ENCODE measurements at places on chromosomes 1 and 21.

GRCh38 chr1:100535264-100535663 is 2.7 kb upstream of the GPR88 start:
- no peak for DNase-seq

GRCh38 chr1:109629372-109630030 is 9.9 kb downstream of the AMPD2 start:
- DNase-seq: peak; percentile 3

DNA sequence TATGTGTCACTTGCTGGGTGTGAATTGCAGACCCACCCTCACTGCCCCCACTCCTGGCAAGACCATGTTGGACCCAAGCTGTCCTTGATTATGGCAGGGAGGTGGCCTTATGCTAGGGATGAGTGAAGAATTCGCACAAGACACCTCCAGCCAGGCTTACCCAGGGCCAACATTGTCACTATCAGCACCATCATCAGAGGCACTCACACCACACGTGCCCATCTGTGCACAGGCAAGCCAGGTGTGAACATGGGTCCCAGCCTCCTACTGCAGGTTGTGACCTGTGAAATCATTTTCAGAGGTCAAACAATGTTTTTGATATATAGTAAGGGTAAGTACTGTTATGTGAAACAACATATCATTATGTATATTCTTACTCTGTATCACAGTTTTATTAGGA is 20.3 kb upstream of the RGS8 start:
- no peak for DNase-seq

DNA sequence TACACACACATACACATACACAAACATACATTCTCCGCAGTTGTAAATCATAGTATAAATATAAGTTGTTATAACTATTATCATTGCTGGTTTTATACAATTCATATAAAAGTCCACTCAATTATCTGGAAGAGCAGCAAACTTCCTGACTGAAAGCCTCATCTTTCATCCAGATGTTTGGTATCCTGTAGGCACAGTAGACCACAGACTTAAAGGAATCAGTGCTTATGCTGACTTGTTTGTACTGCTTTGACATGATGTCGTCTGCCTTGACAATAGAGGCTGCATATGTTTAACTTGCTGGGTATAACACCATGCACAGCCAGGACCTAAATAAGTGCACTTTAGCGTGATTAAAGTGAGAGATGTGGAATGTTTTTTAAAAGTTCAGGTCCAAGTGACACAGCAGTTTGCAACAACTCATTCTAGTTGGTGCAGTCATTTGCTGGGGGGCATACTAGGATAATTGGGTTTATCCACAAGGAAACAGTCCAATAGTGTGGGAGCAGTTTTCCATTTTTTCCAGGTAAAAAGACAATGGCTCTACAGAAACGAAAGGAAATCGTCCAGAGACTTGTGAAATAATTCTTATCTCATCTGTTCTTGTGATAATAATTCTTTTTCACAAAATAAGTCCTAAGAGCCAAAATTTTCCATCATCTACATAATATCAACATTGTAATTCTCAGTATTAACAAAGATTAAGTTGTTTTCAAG is 110.3 kb upstream of the TSPAN2 start:
- DNase-seq: no peak

DNA sequence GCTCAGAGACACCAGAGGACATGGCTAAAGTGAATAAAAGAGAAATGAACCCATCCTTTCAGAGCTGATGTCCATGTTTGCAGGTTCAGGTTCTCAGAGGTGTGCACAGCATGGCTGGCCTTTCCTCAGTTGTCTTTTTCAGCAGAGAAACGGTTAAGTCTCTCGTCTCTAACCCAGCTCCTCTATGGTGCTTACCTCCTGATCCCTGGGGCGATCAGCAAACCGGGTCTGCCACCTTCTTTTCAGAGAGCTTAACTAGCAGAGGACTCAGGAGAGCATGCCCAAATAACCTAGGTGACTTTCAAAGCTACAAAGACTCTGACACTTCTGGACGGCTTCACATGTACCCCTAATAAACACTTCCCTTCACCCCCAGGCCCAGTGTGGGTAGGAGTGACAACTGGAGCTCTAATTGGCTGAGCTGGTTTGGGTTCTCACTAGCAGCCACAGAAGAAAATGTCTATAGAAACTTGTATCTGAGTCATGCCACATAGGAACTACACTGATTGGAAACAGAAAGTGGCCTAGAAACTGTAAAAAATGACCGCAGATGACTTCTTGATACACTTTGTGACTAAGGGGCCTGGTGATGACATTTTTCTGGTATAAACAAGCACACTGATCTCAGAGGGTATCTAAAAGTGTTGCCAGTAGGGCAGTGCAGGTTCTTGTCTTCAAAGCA is at the start of gene AIM2:
AIM2 (minus strand) TSS at position 329 of the 682 bp plus-strand sequence. CDS start 3,267 bp downstream, outside the sequence.
- peak; percentile 70 for DNase-seq

DNA sequence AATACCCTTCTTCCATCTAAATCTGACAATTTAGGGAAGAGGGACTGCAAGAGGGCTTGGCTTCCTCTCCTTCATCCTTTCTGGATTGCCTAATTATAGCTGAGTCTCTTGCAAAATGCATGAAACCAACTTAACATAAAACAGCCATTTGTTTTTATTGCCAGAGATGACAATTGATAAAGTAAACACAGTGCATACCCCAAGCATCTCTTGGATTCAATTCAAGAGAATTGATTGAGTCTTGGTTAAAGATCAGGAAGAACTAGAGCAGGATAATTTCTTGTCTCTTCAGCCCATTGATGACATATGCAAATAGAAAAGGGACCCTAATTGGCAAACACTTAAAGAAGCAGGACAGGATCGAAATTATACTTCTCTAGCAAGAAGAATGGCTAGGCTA is 617.1 kb upstream of the PTBP2 start:
- no peak for DNase-seq

All from activated CD4-positive, alpha-beta T cell treated with anti-CD3 and anti-CD28 coated beads, Interleukin-2, amount 10 ng/mL, durations not matched to agents 7 days and 5 days (primary cell).